Naive thymus-derived CD4-positive, alpha-beta T cell (primary cell): ENCODE measurements at places on chromosomes 2 and 18. TPM values are rescaled to one million over a fixed set of nuclear protein-coding genes. Genes with fewer than 3 reads are reported as not detected.

GRCh38 chr2:187982668-187983067 lies 309.0 kb upstream of the GULP1 start:
- DNase-seq = no peak

DNA sequence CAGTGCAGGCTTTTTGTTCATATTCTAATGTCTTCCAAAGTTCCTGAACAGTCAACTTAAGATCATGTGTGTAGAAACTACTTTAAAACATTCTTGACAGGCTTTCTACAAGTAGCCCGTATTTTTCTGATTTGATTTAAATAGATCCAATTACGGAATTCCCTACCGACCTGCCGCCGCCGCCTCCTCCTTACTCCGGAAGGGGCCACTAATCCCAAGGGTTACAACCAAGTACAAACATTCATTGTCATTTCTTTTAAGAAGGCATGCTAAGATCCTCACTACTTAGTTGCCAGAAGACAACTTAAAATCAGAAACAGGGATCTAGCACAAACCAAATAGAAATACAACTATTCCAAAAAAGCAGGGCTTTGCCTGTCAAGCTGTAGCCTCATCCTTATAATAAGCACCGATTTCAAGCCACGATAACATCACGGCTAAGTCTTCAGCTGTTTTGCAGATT lies 784 bp downstream of the WDR33 start:
- DNase-seq = no peak

- DNase-seq = no peak
Measured at GRCh38 chr2:9168821-9169221, 37.8 kb upstream of the ASAP2 start.

- no peak for DNase-seq
Measured at GRCh38 chr18:43819397-43819796, 542.1 kb upstream of the SYT4 start.

- DNase-seq = no peak
Measured at GRCh38 chr2:3728104-3729054, 25.0 kb downstream of the DCDC2C start.

DNA sequence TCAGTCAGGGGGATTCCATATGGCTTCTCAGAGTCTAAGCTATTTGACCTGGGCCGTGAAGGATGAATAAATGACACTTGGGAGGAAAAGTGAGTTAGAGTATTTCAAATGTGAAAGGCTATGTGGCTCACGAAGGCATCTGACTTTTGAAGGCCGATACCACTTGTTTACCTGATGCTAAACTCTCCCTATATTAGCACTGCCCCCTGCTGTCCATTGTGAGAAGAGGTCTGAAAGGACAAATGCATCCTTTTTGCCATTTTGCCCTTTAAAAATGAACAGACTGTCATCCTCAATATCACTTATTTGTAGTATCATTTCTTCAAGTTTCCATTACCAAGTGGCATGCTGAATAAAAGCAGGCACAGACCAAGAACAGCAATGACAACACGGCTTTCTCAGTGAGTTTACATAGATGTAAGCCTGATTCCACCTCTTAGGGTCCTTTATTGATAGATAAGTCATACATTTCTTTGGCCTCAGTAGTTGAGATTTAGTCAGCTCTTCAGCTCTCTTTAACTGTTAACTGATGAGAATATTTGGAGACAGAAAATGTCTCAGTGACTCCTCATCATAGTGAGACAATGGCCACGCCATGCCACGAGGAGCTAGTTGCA lies 40.1 kb downstream of the DOCK10 start:
- peak; percentile 75 for DNase-seq

SKA1 gene
- polyA plus RNA-seq = 0.16 TPM
